Activated CD8-positive, alpha-beta T cell treated with anti-CD3 and anti-CD28 coated beads for 36 hours (primary cell): ENCODE measurements at places on chromosomes 6 and 20.

GRCh38 chr20:54023406-54023805 is 47.0 kb downstream of the BCAS1 start:
- DNase-seq = no peak

DNA sequence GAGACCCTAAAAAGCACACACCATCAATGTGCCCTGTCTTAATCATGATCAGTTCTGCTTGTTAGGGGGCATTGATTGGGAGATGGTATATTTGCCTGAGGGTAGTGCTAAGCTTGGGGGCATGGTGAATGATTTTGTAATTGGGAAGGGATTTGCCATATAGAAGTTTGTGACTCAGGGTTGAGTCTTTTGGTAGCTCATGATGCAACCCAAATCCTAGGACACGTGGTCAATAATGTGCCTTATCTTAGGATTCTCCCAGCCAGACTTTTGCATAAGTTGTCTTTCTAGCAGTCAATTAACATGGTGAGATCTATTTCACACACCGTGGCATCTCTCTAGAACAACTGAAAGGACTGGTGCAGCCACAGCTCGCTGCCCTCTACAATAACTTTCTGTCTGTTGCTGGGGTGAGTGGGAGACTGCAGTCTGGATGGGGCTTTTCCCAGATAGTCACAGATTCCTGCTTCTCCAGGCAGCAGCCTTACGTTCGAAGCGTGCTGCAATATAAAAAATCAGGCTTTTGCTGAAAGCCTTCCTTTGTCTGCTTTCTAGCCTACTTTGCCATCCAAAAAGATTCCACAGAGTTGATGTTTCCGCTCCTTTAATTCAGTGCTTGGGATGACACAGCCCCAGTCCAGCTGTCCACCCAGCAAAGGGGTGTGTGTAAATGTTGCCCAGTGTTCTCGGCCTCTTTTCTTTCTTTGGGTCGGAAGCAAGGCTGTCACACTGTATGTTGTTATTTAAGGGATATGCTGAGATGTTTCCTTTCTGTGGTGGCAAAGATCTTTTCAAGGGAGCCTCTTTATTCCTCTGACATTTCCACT is 58.9 kb downstream of the ID4 start:
- no peak for DNase-seq

GRCh38 chr6:136250686-136251008 is 536 bp upstream of the MTFR2 start:
- DNase-seq = no peak

GRCh38 chr20:62339647-62340062 is 27.5 kb downstream of the LAMA5 start:
- no peak for DNase-seq

- no peak for DNase-seq
These were observed 6.9 kb upstream of the RPS6KA2 start for GRCh38 chr6:166633732-166634535.

- DNase-seq = no peak
These were observed 39.7 kb downstream of the THBS2 start for GRCh38 chr6:169213814-169214520.

DNA sequence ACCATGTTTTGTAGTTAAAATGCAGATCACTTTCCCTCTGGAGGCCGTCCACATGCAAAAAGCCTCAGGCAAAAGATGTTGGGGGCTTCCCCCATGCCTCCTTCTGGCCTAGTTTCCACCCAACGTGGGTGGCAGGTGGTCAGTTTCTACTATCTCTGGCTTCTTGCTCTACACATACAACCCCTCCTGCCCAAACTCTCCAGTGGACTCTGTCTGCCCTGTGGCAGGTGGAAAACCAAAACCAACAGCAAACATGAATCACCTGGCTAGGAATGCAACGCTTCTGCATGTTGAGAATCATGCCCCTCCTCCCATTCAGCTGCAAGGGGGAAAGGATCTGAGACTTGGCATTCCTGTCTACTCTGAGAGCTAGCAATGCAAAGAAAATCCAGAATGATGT is 94.8 kb downstream of the MBOAT1 start:
- DNase-seq = peak; percentile 2

DNA sequence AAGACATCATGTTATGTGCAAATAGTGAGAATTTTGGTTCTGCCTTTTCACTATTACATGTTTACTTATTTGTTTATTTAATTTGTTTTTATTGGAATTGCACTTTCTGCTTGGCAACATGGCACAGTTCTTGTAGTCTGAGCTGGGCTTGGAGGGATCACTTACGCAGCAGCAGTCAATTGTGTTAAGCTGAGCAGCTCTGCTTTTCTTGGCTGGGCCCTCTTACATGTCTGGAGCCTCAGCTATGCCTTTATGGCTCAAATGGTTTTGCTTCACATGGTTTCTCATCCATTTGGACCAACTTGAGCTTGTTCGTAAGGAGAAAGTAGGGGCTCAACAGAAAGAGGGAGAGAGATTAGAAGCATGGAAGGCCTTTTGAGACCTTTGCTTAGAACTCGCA is 327.5 kb upstream of the EPHA7 start:
- DNase-seq = no peak

DNA sequence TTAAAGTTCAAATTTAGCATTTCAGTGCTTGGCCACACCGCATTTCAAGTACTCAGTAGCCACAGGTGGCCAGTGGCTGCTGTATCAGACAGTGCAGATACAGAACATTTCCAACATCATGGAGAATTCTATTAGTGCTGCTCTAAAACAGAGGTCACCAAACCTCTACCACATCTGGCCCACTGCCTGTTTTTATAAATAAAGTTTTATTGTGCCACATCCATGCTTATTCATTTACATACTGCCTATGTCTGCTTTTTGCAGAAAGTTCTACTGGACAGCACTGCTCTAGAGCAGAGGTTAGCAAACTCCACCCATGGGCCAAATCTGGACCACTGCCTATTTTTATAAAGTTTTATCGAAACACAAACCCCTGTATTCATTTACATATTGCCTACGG is 3.7 kb upstream of the PTPRT start:
- no peak for DNase-seq

DNA sequence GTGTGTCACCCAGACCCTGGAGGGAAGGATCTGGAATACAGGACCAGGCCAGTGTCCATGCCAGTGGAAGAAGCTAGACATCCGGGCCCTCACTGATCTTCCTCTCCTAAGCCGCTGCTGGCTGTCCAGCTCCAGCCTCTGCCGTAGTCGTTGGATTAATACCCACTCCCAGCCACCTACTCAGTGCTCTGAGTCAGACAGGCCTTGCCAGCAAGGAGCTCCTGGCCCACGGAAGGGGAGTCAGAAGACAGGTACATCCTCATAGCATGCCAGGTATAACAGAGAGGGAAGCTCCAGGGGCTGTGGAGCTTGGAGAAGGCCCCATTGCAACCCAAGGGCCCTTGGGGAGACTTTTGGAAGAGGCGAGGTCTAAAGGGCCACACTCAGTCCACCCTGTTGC is 49.0 kb downstream of the STK35 start:
- no peak for DNase-seq

GRCh38 chr6:138528137-138528536 is 28.8 kb upstream of the NHSL1 start:
- no peak for DNase-seq

DNA sequence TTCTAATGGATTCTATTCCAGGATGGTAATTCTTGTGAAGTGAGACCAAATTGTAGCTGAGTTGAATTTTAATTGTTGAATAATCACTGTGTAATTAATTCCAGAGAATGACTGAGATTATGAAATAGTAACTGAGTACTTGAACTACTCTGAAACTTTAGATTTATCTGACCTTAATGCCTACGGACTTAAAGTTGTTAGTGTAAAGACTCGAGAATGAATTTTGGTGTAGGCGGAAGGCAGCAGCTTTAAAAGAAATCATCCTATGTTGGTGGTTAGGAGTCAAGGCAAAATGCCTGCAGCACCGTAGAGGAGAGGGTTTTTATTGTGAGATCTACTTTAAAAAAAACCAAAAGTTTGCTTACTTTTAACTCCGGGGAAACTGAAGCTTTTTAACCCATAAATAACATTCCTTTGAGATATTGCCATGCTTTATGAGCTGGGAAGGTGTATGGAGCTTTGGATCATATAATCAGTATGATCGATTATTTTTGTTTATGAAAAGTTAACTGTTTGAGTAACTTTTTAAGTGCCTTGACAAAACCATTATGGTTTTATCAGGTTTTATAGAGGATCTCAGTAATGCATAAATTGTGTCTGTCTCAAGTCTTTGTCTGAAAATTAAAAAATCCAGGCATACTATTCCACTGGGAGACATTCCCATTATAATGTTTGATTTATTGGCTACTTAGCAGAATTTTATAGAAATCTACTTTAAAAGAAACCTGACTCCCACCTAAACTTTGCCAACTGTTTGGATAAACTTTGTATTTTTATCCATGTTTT is 46.1 kb downstream of the MYO6 start:
- DNase-seq = no peak

GRCh38 chr6:6547110-6547879 is 41.2 kb upstream of the LY86 start:
- DNase-seq = peak; percentile 86

- no peak for DNase-seq
These were observed 63.1 kb upstream of the IFNGR1 start for GRCh38 chr6:137282254-137282653.

DNA sequence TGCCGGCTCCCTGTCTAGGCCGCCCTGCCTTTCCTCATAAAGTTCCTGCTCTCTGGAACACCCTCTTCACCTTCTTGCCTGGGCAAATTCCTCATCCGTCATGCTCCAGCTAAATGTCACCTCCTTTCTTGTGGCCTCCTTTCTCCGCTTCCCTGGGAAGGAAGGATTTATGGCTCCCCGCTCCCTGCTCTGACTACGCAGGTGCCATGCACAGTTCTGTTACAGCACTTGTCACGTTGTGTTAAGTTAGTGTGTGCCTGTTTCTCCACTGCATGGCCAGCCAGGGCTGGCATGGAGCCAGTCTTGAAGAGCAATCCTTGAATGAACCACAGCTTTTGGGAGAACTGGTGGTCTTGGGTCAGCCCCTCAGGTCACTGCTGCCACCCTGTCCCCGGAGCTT is 61.7 kb downstream of the CD40 start:
- DNase-seq = no peak

DNA sequence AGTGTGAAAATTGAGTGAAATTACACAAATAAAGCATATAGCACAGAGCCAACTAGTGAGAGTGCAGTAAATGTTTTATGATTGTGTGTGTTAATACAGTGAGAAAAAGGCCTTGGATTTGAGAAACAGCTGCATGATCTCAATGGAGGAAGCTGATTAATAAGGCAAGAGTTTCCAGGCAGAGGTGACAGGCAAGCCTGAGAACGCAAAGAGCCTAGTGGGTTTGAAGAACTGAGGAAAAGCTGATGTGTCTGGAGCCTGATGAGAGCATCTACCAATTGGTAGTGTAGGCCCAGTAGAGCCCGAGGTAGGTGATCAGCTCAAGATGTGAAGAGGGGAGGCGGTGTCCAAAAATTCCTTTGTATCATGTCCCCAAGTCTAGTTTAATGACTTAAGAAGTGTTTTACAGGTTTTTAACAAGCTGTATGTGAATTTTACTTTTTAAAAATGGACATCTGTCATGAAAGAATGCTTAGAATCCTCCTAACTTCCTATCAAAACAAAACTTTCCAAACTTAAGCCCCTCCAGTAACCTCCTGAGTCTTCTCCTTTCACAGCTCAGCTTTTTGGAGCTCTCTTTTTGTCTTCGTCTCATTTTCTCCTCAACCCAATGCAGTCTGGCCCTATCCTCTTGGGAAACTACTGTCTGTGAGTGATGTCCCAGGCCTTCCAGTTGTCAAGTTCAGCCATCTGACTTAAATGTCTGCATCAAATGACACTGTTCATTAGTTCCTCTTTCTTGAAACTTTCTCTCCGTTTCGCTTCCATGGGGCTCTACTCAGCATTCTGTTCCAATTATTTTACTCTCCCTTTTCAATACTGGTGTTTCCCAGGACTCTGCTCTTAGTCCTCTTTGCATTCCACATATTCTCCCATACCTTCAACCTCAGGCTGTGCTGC is 1.2 kb downstream of the CDC40 start:
- peak; percentile 25 for DNase-seq

GRCh38 chr6:31149827-31150447 is 7.7 kb downstream of the CCHCR1 start:
- no peak for DNase-seq

- DNase-seq = peak; percentile 38
These were observed 45.9 kb downstream of the ZNF217 start for GRCh38 chr20:53547664-53548239.

GRCh38 chr20:36670665-36671357 is 24.8 kb upstream of the SLA2 start:
- DNase-seq = no peak

DNA sequence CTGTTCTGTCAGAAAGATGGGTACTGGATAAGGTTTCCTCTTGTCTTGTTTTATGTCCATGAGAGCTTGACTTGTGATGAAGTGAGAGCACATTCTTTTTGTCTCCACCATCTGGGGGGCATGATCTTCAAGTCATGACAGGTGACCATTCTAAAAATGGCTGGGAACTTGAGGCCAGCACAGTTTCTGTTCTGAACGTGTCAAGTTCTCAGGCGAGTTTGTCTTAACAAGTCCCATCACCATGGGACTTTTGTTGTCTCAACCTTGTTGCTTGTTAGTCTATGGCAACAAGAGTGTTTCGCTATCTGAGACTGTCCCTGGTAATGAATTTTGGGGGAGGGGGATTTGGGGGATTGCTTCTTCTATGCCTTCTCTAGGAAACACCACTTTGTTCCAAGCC is 25.6 kb upstream of the ENPP4 start:
- DNase-seq = no peak
